ENCODE measurements at places on chromosomes 5 and 9.
A peak's percentile ranks its signal among the peaks of the same experiment; 100 is the strongest.

- no peak for DNase-seq
These were observed 28.9 kb downstream of the NEURL1B start for GRCh38 chr5:172670005-172670402.

- DNase-seq, result no peak
These were observed 87.7 kb upstream of the SPIN1 start for GRCh38 chr9:88300556-88300955.

- DNase-seq, result no peak
These were observed 56.1 kb upstream of the GLRX start for GRCh38 chr5:95878417-95879323.

DNA sequence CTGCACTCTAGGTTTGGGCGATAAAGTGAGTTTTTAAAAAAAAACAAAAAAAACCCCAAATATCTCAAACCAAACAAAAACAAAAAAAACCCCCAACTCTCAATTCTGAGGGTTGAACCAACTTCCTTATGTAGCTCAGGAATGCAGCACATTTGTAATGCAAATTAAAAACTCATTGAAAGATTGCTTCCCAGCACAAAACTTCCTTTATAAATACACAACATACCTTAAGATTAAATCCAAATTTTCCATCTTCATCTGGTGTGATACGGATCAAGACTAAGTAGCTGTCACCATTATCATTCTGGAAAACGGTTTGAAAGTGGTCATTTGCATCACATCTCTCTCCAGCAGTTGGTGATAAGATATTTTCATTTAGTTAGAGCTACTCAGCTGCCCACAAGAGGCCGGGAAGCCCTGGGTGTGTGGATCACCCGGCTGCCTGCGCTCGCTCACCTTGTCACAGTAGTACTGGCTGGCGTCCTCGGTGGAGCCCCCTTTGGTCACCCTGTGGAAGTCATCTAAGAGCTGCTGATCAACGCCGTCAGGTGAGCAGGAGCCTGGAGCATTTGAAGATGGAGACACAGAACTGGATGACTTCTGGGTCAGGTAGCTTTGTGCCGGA lies 88.2 kb downstream of the PTPN3 start:
- DNase-seq, result no peak

GRCh38 chr9:112550531-112550930 lies 63.9 kb downstream of the KIAA1958 start:
- DNase-seq, result no peak

GRCh38 chr5:43305948-43306565 lies 7.2 kb downstream of the HMGCS1 start:
- DNase-seq, result peak; percentile 15

DNA sequence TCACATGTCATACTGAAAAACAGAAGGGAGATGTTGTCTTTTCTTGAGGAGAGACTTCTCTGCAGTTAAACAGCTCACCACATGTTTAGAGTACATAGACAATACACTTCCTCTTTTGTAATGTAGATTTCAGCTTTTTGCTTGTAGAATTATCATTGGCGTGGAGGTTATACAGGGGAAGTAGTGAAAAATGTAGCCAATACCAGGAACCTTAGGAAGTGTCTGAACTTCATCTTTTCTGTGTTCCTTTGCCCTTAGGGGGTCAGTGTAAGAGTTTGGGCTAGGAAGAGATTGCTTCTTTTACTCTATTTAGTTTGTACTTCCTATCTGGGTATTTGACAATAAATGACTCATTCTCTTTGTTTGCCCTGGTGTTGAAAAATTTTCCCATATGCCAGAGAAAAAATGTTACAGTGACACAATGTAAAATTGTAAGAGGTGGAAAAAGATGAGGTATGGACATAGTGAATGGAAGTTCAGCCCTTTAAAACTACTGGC lies 21.0 kb upstream of the CDKN2B start:
- no peak for DNase-seq
